ENCODE measurements at places on chromosomes 3 and 15. TPM values are rescaled to one million over a fixed set of nuclear protein-coding genes. Genes with fewer than 3 reads are reported as not detected.

TMEM207 gene
- total RNA-seq = not detected

TMEM108 gene
- 0.49 TPM for total RNA-seq

ITIH1 gene
- total RNA-seq = not detected

GABRB3 gene
- total RNA-seq = 1.5 TPM

TMEM40 gene
- 4.0 TPM for total RNA-seq

CCR1 gene
- not detected for total RNA-seq

KLHL40 gene
- total RNA-seq = 0.39 TPM

MYL3 gene
- total RNA-seq = 2,390 TPM

POPDC2 gene
- total RNA-seq = 214 TPM

EFHB gene
- 1.0 TPM for total RNA-seq

BBS4 gene
- total RNA-seq = 86.8 TPM

EBLN2 gene
- 3.4 TPM for total RNA-seq

ARL8B gene
- total RNA-seq = 26.1 TPM

TM6SF1 gene
- total RNA-seq = 0.49 TPM

Measured in cardiac muscle cell (in vitro differentiated cells and primary cell).